ENCODE measurements at places on chromosomes 12 and 14. TPM values are rescaled to one million over a fixed set of nuclear protein-coding genes. Genes with fewer than 3 reads are reported as not detected.

INHBE gene
- not detected for total RNA-seq

ASB2 gene
- 297 TPM for total RNA-seq

OR4E2 gene
- not detected for total RNA-seq

RFLNA gene
- 0.16 TPM for total RNA-seq

STAC3 gene
- 1.2 TPM for total RNA-seq

AICDA gene
- total RNA-seq = not detected

GDF11 gene
- 6.0 TPM for total RNA-seq

Measured in Right ventricle myocardium superior (tissue), 1 donor.